ENCODE measurements at places on chromosomes 1 and 21.

- no peak for DNase-seq
Measured at GRCh38 chr1:34982820-34983376, 2.2 kb downstream of the TMEM35B start.

DNA sequence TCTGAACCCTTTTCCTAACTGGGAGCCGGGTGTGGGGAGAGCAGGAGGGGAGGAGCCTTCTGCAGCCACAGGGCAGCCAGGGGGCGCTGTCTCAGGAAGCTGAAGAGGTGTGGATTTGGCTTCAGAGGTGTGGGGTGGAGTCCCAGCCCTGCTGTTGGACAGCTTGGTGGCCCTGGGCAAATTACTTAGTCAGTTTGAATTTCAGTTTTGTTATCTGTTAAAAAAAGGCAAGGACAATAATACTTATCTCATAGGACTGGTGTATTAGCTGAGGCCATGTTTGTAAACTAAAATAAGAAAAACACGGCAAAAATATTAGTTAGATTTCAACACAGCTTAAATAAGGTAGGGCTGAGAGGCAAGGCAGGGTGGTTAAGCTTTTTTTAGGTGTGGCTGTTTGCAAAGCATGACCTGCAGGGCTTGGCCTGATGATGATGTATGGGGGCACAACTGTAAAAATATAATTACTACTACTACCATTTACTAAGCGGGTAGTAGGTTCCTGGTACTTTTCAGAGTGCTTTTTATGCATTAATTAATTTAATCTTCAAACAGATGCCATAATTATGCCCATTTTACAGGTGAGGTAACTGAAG, 111.8 kb downstream of the PLXNA2 start:
- DNase-seq: peak; percentile 46

DNA sequence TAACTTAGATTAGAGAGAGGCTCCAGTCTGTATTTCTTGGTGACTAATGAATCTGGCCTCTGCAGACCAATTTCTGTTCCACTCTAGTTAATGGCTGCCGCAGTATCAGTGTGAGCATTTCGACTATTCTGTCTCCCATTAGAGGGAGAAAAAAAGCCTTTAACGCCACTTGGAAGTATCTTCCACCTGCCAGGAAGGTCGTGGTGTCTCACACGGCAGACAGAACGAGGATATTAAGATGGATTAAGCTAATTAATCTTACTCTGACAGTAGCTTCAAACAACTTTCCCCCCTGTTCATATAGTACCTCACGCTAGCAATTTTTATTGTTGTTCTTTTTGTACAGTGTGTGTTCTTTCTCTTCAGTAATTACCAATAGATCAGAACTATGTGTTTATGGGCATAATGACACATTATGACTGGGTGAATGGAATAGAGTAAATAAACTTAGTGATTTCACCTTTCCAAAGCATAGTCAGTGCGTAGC, 153.8 kb downstream of the ADGRL2 start:
- no peak for DNase-seq

GRCh38 chr1:187631381-187631675, 802.6 kb downstream of the PLA2G4A start:
- no peak for DNase-seq

GRCh38 chr1:156618853-156619581, at the start of gene HAPLN2:
Gene HAPLN2 (plus strand): TSS chr1:156619415. CDS start chr1:156623491, 4,076 bp downstream.
- peak; percentile 83 for DNase-seq

- DNase-seq: peak; percentile 38
Measured at GRCh38 chr1:24364975-24365678, 46.0 kb downstream of the GRHL3 start.

- no peak for DNase-seq
Measured at GRCh38 chr1:116075990-116076389, 35.2 kb upstream of the MAB21L3 start.

DNA sequence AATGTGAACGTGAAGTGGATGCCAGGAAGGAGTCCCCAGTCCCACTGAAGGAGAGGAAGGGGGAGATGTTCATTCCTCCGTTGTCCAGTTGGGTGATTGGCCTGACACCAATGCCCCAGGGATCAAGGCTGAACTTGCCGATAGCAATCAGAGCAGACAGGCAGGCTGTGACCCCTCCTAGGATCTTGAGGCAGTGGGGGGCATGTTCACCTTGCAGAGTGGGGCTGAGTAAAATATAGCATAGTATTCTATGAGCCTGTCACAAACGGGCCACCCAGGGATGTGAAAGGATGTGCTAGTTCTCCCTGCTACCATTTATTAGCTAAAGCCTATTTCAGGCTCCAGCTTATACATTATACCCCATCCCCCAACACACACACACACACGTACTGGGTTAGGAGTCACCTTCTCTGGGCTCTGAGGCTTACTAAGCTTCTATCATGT, 80.7 kb upstream of the CD34 start:
- no peak for DNase-seq

DNA sequence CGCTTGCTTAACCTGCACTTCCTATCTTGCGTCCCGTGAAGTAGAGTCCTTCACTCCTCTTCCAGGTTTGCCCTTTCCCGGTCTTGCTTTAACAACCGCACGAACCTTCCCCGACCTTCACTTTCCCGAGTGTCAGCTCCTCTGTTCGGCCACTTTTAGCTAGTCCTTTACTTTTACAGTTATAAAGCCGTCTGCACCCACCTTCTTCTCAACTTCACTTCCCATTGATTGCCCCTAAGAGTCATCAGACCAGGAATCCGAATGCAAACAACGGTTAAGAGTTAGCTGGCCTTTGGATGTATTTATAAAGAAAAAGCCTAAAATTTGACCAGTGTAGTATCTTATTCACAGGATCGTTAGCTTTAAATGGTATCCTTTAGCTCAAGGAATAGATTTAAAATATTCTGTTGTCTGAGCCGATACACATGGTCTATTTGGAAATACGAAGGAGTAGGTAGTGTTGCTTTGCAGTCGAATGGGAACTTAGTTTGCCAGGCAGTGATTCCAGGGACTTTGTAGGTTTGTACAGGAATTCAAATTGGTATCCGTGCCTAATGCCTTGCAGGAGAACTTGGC, 1.4 kb downstream of the PPP2R5A start:
- DNase-seq: no peak

DNA sequence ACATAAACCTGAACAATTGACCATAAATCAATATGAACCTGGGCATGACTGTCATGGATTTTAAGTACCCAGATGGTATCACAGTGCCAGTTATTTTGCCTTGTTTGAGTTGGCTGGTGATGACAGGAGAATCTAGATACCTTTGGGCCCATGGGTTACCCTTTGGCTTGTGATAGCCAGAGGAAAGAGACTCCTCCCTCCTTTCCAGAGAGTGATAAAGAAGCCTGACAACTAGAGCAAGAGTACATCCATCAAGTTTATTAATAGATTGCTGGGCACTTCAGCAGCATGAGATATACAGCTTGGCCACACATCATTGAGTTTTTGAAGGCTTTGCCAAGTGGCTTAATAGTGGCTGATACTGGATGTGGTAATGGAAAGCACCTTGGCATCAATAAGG, 6.6 kb upstream of the FMO3 start:
- no peak for DNase-seq

DNA sequence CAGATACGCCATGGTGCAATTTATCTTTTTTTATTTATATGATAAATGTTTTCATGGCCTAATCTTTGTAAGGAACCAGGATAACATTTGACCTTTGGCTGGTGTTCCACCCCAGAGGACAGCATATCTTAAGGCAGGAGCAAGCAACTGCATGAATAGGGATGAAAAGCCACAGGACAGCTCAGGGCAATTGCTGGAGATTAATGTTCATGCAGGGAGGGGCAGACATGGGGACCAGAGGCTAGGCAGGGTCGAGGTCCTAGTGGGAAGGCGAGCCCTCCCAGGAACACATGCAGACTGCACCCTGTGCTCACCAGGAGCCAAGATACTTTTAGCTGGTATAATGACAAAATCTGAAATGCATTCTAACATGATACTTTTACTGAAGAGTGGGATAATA, 74.4 kb upstream of the HAO2 start:
- DNase-seq: no peak

- DNase-seq: no peak
Measured at GRCh38 chr1:246959944-246960693, 28.4 kb upstream of the AHCTF1 start.

DNA sequence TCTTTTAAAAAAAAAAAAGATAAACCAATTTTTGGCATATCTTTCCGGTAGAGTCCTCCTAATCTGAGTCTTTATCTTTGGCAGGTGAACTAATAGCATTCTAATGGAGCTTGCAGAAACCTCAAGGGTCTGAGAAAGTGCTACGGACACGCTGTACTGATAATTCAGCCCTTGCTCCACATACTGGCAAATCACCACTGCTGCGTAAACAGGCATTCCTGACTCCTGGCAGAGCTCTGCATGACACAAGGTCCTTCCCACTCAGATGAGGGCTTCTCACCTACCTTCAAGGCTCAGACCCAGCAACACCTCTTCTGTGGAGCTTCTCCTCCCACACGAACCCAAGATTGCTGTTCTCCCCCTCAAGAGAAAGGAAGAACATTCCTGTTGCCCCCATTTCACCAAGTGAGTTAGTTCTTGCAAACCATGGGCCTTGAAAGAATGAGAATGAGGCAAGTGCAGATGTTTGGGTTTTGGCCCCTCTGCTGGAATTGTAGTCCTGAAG, 48.0 kb downstream of the LYST start:
- no peak for DNase-seq

- no peak for DNase-seq
Measured at GRCh38 chr1:40096646-40096976, 441 bp downstream of the PPT1 start.

DNA sequence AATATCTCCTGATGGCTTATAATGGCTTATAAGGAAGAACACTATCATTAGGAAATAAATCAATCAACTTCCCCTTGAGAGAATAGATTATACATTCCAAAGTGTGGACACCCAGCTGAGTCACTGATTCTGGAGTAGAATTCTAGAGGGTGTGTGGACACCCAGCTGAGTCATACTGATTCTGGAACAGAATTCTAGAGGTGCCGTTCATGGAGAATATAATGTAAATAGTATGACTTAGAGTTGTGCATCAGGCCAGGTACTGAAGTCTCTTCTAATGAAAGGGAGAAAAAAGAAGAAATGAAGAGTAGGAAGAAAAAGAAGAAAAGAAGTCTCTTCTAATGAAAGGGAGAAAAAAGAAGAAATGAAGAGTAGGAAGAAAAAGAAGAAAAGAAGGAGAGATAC, 2.4 kb upstream of the USP33 start:
- no peak for DNase-seq

GRCh38 chr1:150176593-150176992, 26.9 kb downstream of the PLEKHO1 start:
- no peak for DNase-seq

DNA sequence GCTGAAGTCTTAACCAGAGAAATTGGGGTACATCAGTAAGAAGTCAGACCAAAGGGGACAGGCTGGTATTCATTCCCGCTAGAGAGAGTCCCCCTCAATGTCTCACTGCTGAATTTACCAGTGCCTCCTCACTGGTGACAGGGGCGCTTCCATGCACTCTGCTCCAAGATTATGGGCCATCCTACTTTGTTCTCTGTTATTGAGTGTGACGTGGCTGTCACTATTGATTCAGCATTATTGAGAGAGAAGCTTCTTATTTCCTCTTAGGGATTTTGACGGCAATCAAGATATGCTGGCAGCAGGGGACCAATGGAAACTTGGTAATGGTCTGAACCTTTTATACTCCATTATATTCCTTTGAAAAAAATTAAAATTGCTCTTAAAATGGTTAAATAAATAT, 118.6 kb downstream of the SYF2 start:
- DNase-seq: no peak

- DNase-seq: no peak
Measured at GRCh38 chr1:115977499-115978258, 1.4 kb downstream of the SLC22A15 start.
